Trophoblast cell (in vitro differentiated cells and primary cell): ENCODE measurements at places on chromosomes 3 and 15.

DNA sequence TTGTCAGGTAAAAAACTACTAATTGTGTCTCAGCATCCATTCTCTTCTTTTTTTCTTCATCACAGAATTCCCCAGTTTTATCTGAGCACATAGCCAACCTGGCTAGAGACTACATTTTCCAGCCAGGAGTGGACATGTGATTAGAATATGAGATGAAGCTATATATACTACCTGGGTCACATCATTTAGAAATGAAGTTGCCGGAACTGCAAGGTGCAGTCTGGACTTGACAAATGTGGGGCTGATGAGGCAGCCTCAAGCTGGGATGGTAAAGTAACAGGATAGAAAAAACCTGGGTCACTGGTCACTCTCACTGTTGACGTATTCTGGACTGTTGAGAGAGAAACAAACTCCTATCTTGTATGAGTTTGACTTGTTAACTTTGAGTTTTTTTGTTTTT, 99.6 kb downstream of the STRIT1 start:
- no peak for DNase-seq

DNA sequence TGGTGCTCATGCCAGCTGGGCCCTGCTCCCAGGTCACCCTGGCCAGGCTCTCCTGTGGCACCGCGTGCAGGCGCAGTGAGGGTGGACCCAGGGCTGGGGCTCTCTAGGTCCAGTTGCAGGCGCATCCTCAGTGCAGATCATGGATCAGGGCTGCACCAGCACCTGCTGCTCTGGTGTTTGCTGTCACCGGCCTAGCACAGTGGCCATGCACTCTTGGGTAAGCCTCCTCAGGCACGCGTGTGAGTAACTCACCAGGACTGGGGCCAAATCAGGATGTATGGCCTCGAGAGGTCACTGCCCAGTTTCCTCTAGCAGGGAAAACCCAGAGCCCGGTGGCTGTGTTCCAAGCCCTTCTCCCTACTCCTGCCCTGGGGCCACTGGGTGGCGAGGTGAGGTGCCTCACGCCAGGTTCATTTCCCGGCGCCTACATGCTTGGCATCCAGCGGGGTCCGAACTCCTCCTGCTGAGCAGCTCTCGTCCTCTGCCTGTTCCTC, 45.5 kb upstream of the SLC41A3 start:
- no peak for DNase-seq

DNA sequence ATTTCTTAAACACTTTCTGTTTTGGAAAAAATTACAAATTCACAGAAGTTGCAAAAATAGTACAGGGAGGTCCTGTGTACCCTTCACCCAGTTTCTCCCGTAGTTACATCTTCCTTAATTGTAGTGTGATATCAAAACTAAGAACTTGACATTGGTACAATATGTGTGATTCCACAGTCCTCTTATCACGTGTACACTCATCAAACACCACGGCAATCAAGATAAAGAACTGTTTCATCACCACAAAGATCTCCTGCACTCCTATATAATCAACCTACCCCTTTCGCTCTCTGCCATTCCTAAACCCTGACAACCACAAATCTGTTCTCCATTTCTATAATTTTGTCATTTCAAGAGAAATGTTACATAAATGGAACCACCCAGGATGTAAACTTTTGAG, 31.4 kb downstream of the POMGNT2 start:
- no peak for DNase-seq

- peak; percentile 9 for DNase-seq
Measured at GRCh38 chr15:61315471-61315870, 86.4 kb upstream of the RORA start.

DNA sequence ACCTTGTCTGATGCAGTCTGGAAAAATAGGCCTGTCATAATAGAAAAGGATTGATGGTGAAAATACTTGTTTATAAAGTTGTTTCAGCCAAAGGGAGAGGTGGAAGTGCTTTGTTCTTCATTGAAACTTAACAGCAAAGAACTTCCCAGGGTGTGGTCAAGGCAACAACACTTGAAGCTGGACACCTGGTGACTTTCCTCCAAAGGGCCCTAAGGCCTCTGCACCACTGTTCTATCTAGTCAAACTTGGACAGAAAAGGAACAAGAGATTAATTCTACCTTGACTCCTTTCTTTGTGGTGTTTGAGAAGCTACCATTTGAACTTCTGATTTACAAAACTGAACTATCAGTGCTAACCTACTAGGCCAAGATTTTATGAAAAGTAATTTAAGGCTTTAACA, 102.0 kb downstream of the CMSS1 start:
- DNase-seq = no peak

- peak; percentile 67 for DNase-seq
Measured at GRCh38 chr3:50324351-50325112, 2.0 kb upstream of the HYAL2 start.

DNA sequence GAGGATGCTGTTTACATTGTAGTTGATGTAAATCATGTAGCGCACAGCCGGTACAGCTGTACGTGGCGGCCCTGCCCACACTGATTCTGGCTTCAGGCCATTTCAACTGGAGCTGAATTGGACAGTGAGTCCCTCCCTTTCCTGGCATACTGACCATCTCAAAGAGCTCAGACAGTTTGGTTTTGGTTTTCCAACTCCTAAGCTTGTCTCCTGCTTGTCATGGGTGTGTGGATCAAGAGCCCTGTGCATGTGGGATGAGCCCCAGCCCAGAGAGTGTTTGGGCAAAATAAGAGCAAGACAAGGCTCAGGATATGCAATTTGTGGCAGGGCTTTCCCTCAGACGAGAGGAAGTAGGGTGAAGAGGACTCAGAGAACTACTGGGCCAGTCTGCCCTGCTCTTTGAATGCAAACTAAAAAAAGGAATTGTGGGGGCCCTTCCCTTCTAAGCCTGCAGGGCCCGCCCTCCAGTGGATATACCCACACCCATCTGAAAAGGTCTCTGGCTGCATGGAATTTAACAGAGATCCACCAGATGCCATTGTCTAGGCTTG, 13.3 kb downstream of the ITGA11 start:
- DNase-seq = no peak

DNA sequence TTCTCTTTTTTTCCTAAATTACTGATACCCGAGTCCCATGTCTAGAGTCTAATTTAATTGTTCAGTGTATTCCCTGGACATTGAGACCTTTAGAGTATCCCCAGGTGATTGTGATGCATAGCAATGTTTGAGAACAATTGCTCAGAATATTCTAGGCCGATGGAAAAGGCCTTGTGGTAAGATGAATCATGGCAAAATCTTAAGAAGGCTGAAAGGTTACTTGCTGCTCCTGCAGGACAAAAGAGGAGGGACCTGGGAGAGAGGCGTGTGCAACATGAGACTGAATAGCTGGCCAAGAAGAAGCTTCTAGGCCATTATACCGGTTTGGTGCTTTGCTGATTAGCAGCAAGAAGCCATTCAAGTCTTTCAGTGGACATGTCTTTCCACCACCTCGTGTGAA, 256.6 kb downstream of the ROBO2 start:
- DNase-seq = peak; percentile 23

GRCh38 chr15:100902436-100903167, 16.6 kb upstream of the LRRK1 start:
- peak; percentile 81 for DNase-seq

GRCh38 chr3:115852278-115852677, 229.0 kb downstream of the GAP43 start:
- no peak for DNase-seq

GRCh38 chr3:186184021-186184420, 75.1 kb upstream of the ETV5 start:
- no peak for DNase-seq

DNA sequence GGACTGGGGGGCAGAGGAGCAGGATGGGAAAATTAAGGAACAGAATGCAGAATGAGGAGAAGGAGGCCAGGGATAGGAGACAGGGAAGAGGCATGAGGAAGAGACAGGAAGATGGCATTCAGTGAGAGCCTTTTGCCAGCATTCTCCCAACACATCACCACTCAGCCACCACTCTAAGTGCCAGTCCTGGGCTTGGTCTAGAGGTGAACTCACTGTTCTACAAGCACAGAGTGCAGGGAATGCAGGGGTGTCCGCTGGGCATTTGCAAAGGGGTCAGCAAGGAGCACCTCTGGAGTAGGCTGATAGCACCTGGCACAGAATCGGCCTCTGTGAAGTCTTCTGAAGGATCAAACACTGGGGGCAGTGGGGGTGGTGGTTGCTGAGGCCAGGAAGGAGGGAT, 14.6 kb upstream of the IGDCC3 start:
- DNase-seq = no peak

DNA sequence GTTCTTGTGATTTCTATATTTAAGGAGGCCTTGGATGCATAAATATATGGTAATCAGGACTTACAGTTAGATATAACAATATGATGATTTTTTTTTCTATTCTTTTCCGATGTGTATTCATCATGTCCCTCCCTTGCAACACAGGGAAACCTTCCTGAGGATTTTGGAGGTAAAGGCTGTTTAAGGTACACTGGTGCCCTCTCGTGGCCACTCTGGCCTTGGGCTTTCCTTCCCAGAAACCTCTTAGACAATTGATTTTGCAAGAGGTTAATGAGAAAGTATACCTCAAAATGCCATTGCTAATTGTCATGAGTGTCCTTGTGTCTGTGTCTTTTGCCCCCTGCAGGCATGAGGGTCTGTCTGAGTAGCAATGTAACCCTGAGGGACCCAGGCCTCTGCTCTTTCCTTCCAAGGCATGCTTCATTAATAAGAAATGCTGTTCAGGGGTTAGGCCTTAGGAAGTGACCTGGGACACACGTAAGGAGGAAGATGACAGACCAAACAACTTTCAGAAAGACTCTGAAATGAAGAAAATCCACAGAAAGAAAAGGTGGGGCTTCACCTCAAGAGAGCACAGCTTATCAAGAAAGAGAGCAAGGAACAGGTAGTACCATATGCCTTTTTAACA, 70.3 kb upstream of the PPP2R3A start:
- DNase-seq = peak; percentile 91

GRCh38 chr15:34986326-34986725, 1.8 kb downstream of the ZNF770 start:
- no peak for DNase-seq

- DNase-seq = peak; percentile 46
Measured at GRCh38 chr3:100708644-100708988, 678 bp upstream of the TFG start.

DNA sequence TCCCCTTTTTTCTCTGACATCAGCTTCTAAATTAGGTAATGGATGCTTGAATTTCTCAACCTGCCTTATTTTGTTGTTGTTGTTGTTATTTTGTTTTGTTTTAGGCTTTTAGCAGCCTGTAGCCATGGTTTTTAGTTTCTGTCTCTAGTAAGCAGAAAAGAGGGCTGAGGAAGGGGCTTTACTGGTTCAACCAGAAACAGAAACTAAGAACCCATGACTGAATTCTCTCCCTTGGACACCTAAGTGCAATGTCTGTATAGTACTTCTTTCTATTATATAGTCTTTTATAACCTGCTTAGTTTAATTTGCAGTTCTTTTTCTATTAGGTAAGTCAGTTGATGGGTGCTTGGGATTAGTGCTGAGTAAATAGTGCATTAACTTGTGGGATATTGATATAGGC, 129.0 kb downstream of the BBX start:
- DNase-seq = no peak

DNA sequence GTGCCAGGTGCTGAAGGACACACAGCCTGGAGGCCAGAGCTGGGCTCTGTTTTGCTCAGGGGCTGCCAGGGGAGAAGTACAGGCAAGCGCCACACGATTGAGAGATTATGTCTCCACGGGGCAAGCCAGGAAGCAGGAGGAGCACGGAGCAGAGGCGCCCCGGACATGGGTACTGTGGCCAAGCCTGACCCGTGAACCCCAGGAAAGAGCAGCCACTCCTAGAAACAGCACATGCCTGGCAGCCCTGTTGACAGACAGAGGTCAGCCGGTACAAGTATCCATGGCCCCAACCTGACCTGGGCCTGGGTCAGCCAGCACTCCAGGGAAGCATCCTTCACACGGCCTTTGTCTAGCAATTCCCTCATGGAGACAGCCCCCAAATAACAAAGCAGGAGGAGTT, 89.4 kb downstream of the ADAMTS17 start:
- DNase-seq = no peak

- no peak for DNase-seq
Measured at GRCh38 chr3:141802316-141803077, 39.3 kb downstream of the GRK7 start.

DNA sequence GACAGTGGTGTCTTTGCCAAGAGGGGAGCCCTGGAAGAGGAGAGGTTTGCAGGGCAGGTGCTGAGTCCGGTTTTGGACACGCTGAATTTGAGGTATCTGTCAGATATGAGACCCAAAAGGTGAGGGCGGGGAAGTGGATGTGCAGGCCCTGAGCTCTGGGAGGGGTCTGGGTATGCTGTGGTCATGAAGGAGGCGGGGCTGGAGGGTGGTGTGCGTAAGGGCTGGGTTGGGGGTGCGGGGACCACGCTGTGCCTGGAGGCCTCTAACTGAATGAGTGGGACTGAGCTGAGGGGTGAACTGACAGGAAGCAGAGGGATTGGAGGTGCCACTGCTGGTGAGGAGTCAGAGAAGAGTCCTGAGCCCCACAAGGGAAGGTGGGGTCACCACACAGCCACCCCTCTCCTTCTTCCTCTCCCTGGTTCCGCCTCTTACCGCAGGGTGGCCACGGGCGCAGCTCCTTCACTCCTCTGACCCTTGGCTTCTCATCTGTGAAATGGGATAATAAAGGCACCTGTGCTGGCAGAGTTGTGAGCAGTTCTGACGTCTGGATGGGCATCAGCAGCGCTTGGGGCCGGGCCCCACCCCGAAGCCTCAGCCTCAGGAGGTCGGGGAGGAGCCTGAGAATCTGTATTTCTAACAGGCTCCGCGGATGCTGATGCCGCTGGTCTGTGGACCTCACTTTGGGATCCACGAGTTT, 28.8 kb downstream of the PSTPIP1 start:
- no peak for DNase-seq

GRCh38 chr3:22156868-22157267, 405.9 kb upstream of the ZNF385D start:
- no peak for DNase-seq

- peak; percentile 3 for DNase-seq
Measured at GRCh38 chr3:64815195-64815631, 127.4 kb upstream of the ADAMTS9 start.

GRCh38 chr15:31367730-31368344, 41.2 kb downstream of the KLF13 start:
- no peak for DNase-seq

DNA sequence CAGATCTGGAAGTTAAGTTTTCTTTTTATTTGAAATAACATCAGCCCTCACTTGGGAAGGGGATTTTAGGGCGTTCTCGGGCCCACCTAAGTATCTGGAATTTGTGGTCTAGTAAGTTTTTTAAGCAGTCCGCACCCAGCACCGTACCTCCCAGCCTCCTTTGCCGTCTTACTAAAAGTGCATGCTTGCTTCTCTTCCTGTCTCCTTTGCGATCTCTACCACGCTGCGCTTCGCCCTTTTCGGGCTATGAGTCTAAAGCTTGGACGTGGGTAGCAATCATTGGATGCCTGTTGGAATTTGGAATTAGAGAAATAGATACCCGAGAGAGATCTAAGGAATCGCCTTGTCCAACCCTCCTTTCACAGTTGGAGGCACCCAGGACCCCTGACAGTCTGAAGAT, 1.1 kb downstream of the THSD4 start:
- no peak for DNase-seq

- no peak for DNase-seq
Measured at GRCh38 chr15:96702589-96702988, 372.1 kb downstream of the NR2F2 start.
